ENCODE measurements at places on chromosomes 5 and 9.

- no peak for DNase-seq
These were observed 1603.5 kb upstream of the C9orf72 start for GRCh38 chr9:29176786-29177185.

DNA sequence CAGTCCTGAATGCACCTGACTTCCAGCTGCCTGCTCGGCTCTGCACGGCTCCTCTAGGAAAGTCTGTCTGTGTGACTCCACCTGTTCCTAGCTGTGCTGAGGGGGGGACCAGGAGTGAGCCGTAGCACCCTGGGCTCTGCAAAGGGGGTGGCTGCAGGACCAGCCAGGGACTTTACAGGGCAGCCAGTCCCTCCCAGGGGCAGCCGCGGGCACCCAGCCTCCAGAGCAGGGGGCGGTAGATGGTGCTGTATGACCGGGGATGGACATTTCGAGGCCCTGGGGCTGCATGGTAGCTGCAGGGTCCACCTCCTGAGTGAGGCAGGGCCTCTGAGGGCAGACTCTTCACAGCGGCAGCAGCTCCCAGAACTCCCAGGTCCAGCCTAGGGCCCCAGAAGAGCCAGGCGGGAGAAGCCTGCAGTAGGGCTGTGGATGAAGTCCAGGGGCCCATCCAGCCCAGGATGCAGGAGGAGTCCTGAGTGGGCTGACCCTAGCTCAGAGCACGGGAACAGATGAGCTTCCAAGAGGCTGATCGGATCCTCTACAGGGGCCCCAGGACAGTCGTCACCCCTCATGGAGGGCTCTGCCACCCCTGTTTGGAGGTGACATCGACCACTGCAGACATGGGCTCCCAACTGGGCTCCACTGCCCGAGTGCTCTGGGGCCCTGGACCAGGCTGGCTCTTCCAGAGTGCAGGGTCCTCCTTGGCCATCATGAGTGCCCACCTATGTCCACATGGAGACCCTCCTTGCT, 105.4 kb downstream of the ZNF354C start:
- no peak for DNase-seq

DNA sequence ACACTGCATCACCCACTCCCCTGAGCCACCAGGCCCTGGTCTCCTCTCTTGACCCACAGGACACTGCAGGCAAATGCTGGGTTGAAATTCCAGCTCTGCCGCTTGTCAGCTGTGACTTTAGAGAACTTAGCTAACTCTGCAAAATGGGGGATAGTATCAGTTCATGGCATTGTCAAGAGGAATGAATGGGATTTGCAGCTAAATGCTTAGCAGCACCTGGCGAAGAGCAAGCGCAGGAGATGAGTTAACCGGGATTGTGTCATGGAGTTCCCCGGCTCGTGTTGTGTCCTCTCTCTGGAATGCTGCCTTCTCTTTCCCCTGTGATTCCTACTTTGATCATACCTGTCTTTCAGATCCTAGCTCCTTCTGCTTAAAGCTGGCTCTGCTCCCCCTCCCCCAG, 67.1 kb downstream of the DAB2IP start:
- no peak for DNase-seq

GRCh38 chr5:150322202-150322601, 19.5 kb upstream of the ARSI start:
- no peak for DNase-seq

Measured in stimulated activated CD8-positive, alpha-beta memory T cell treated with anti-CD3 and anti-CD28 coated beads, Interleukin-12 subunit alpha, Interleukin-12 subunit beta, amount 100 ng/mL, for 4 hours (primary cell).